ENCODE measurements at places on chromosomes 12 and 14.
A peak's percentile ranks its signal among the peaks of the same experiment; 100 is the strongest.

DNA sequence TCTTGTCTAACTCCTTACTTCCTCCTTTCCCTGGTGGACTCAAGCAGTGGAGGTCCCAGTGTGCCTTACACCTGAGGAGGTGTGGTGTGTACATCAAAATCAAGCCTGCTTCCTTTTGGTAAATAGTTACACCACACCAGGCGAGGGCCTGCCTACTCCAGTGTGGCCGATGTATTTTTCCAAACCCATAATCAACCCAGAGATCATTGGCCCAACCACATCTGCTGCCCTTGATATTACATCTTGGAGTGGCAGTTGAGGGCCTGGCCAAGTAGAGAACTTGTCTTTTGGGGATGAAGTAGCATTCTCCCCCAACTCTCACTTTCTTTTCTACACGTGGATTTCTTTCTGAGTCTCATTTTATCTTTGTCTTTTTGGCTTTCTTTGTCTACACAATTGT is 187.4 kb downstream of the EFCAB11 start:
- no peak for DNase-seq

DNA sequence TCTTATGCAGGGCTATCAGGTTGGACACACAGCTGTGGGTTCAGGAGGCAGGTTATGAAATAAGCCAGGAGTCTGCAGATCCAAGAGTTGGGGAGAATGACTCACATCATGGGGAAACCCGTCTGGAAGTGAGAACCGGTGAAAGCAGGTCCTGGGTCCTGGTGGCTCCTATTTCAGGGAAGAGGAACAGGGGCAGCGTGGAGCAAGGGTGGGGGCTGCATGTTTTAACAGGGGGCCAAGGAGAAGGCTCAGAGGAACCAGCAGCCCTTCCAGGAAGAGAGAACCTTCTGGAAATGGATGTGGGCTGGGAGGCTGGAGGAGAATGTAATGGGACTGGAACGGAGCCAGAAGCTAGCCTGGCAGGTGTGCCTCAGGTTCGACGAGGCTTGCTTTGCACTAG is 7.8 kb upstream of the KRT74 start:
- peak; percentile 32 for DNase-seq

GRCh38 chr12:86931714-86932113 is 675.5 kb upstream of the MGAT4C start:
- no peak for DNase-seq

DNA sequence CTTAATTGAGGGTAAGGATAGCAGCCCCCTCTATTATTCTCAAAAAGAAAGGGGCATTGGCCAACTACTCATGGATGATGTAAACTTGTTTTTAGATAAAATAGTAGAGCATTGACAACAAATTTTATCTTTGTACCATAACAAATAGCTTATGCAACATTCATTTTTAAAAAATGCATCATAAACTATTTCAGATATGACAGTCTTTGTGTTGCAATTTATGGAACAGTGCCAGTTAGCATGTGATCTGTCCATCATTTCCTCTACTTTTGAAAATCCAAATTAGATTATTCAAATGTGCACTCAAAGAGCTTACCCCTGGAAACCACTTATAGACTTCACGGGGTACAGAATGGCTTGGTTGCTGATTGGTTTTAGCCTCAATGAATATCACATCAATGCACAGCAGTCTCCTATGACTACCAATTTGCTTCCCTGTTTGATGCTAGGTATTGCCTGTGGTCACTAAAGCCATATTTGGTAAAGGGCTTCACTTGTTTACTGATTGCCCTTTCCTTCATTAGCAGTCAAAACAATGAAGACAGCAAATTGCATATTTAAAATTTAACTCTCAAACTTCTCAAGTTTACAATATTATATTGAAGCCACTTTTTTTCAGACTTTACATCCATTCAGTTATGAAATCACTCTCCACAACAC is 274.9 kb upstream of the MGAT4C start:
- no peak for DNase-seq

DNA sequence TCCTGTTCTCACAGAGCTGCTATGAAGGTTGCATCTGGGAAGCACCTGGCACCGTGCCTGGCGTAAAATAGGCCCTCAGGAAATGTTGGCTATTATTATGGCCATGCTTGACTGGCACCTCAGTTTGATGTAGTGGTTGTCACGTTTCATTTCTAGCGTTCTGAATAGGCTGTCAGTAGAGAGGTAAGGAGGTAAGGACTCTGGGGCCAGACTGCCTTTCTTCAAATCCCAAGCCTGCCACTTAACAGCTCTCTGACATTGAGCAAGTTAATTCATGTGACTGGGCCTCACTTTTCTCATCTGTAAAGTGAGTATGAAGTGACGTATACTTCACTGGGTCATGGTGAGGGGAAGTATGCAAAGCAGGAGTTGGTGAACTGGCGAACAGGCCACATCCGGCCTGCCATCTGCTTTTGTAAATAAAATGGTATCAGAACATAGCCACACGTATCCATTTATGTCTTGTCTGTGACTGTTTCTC is 196.2 kb downstream of the CACNA1C start:
- DNase-seq = peak; percentile 28

DNA sequence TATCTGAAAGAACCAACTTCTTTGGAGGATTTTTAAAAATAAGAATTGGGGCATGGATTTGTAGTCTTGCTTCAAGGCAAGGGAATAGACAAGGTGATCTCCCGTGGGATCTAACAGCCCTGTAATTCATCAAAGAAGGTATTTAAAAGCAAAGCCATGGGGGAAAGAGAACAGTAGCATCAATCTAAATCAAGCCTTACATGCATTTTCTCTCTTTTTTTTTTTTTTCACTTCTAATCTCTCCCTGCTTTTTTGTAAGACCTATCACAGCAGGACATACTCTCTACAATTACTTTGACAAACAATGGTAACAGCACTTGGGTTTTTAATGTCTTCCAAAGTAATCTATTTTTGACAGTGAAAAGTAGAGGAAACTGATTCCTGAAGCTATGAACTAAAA is 367.9 kb downstream of the PAWR start:
- DNase-seq = no peak

DNA sequence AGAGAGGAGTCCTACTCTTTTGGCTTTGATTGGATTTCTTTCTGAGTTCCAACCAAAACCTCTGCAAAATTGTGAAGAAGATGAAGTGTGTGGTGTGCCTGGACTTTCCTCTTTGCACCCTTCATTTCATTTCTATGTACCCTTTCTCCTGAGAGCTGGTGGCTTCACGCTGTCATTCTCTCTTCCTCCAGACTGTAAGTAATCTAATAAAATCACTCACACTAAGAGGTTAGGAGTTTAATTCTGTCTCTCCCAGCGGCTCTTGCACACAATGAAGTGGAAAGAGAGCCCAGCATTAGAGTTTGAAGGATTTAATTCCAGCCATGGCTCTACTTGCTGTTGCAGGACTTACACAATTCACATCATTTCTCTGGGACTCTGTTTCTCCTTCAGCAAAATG is 37.8 kb upstream of the CRADD start:
- DNase-seq = no peak

- DNase-seq = no peak
These were observed 22.1 kb downstream of the SLC6A13 start for GRCh38 chr12:240566-240965.

- no peak for DNase-seq
These were observed 24.0 kb downstream of the FKBP11 start for GRCh38 chr12:48901278-48901677.

DNA sequence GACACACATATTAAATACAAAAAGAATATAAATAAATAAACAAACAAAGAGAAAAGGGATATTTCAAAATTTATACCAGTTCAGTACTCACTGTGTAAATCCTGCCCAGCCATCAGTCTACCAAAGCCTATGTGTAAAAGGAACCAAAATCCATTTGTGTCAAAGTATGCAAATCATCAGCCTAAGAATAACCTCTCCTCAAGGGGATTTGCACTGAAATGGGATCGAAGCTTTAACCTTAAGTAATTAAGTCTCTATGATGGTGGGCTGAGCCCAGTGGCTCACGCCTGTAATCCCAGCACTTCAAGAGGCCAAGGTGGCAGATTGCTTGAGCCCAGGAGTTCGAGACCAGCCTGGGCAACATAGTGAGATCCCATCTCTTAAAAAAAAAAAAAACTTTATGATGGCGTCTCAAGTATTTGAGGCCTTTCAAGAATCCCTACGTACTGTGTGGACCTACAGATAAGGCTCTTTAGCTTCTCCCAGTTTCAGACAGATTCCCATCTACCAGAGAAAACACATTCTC is 57.8 kb upstream of the METAP2 start:
- no peak for DNase-seq

DNA sequence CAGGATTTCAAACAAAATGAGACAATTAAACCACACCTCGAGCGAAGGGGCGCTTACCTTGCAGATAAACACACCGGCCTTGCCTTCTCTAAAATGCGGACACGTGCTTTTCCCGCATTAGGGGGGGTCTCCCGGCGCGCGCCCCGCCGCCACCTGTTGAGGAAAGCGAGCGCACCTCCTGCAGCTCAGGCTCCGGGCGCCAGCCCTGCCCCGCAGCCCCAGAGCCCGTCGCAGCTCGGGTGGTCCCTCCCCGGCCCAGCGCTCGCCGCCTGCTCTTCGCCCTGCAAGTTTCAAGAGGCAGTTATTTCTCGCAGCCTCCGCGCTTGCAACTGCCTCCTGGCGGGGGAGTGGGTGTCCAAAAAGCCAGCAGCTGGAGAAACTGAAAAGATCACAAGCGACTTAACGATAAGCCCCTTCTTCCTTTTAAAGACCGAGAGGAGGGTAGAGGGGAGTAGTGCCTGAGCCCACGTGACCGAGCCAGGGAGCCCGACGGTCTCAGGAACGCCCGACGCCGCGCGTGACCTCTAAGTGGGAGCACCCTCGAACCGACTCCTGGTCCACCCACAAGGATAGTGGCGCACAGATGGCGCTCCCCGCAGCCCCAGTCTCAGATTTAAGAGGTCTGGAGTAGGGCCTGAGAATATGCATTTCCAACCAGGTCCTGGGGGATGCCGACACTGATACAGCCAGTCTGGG is at the start of gene ESR2:
ESR2 (minus strand) TSS at position 396 of the 696 bp plus-strand sequence. CDS start 11,386 bp downstream, outside the sequence.
- DNase-seq = peak; percentile 7

DNA sequence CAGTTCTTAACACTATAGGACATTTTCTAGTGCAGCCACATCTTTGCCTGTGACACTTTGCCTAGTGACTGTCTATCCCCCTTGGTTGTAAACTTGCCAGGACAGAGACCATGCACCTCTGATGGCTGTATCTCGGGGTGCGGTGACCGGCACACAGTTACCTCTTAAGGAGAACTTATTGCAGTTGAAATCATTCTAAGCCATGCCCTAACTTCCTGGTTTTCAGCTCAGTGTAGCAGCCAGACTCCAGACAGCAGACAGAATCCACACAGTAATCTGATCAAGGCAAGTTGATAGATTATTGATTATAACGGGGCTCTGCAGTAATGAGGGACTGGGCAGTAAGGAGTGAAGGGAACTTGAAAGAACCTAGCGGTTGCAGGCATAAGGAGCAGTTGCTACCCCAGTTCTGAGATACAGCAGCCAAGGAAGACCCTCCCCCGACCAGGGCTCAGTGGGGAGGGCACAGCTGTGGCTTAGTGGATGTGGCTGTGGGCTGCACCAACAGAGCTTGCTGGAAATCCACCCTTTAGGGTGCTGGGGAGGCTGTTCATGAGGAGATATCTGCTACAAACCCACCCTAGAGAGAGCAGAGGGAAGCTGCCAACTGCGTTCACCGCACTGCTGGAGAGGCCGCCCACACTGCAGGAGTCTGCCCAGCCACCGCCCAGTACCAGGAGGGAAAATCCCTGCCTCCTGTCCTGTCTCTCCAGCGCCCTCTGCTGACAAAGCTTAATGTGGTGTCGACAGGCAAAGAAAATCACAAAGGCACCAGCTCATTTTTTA is 58.2 kb upstream of the BEGAIN start:
- DNase-seq = peak; percentile 83

GRCh38 chr12:46628176-46628575 is 197.6 kb downstream of the SLC38A4 start:
- no peak for DNase-seq

GRCh38 chr14:100289916-100290606 is 16.2 kb downstream of the SLC25A29 start:
- DNase-seq = no peak

DNA sequence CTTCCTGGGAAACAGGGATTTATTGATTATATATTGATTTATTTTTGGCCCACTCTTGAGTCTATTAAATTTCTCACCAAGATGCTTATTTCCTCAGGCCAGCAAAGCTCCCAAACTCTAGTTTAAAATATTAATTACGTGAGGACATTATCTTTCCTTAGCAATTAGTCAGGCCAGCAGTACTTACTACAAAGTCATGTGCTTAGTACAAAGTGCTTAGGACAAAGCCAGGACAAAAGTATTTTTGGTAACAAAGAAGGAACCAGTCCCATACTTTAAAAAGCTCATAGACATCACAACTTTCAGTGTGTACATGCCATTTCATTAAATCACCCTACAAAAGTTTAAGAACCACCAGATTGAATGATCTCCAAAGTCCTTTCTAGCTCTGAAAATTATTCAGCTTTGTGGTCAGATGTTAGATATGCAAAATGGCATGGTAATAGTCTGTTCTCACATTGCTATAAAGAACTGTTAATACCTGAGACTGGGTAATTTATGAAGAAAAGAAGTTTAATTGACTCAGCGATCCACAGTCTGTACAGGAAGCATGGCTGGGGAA is 94.7 kb upstream of the PWP1 start:
- no peak for DNase-seq

GRCh38 chr12:100058482-100059029 is 73.8 kb upstream of the ANKS1B start:
- no peak for DNase-seq

- DNase-seq = no peak
These were observed 776 bp downstream of the BMP4 start for GRCh38 chr14:53955671-53956426.

DNA sequence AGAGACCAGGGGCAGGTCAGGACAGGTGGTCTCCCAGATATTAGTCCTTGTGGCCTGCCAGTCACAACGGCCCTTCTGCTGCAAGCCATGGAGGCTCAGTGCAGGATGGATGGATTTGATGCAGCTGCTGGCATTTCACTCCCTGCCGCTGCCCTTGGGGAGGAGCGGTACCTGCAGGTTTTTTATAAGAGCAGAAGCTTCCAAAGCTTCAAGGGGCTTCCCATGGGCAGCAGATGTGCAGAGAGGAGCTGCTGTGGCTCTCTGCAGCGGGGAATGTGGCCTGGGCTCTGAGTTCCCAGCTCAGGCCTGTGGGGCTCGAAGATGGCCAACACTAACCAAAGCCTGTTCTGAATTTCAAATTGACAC is 379.3 kb downstream of the DPF3 start:
- DNase-seq = no peak

- DNase-seq = no peak
These were observed 90.7 kb downstream of the ITPK1 start for GRCh38 chr14:93025055-93025454.

GRCh38 chr14:93142854-93143652 is 27.3 kb upstream of the ITPK1 start:
- DNase-seq = no peak

Data from RPMI8226 (cell line).